Stimulated activated CD4-positive, alpha-beta T cell treated with anti-CD3 and anti-CD28 coated beads, Interleukin-1b, Interleukin-23, amount 100 ng/mL, for 24 hours (primary cell): ENCODE measurements at places on chromosomes 4 and X.

DNA sequence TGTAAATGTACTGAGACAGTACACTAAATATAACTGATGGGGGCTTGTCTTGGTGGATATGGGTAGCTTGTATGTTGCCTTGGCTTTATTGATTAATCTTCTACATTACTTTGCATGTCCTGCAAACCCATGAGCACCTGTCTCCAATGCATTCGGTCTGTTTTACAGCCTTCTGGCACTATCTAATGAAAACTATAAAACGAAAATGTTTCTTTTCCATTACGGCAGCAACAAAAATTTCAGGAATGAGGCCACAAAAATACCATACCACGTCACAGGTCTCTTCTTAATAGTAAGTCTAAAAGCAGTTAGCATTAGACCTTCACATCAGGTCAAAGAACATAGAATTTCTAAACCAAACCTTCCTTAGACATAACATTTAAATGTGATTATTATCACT, 49.8 kb downstream of the EDNRA start:
- DNase-seq: no peak

- no peak for DNase-seq
These were observed at the start of gene PLCXD1 for GRCh38 chrX:281166-281999. Gene PLCXD1, plus strand, starts transcription at chrX:281381. Its CDS starts 2,807 bp downstream, at chrX:284188.

DNA sequence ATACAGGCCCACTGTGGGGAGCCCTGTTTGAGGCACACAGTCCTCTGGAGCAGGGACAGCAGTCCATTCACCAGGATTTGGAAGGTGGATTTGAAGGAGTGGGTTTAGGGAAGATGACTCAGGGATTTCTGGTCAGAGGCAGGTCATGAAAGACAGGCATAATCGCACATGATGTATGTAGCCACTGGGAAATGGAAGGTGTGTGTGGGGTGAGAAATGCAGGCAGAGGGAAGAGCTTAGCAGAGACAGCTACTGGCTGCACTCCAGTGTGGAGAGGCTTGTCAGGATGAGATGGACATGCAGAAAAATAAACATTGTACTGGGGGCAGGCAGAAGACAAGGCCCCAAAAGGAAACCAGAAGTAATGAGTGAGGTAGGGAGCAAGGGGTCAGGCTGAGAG, 85.2 kb upstream of the STS start:
- DNase-seq: no peak

- DNase-seq: no peak
These were observed 113.0 kb upstream of the VAMP7 start for GRCh38 chrX:155767876-155768769.

DNA sequence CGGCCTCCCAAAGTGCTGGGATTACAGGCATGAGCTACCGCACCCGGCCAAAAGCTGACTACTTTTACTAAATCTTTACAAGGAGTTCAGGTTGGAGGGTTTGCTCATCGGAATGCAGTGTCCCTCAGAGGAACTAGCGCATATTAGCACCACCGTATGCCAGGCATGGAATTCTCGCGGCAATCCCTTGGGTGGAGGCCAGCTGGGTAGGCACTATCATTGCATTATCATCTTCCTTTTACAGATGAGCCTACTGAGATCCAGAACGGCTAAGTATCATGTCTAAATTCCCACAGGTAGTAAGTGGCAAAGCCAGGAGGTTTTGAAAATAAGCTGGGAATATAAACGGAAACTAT, 6.1 kb upstream of the CXorf66 start:
- no peak for DNase-seq

- DNase-seq: no peak
These were observed 103.4 kb downstream of the PDGFRA start for GRCh38 chr4:54332542-54332941.

DNA sequence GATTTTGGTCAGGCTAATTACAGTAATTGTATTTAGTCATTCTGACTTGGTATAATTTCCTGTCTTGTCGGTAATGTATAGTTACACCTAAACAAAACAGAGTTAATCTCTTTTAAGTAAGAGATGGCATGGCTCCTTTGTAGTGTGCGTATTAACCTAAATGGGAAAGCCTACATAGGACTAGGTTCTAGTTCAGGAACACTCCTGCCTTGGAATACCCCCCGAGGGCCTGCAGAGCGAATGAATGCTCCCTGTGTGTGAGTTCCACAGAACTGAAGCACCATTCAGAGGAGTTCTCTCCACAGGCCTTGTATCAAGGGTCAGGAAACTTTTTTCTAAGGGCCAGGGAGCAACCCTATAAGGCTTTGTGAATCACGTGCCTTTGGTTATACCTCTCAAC, 44.9 kb upstream of the STIM2 start:
- DNase-seq: no peak

- DNase-seq: no peak
These were observed 40.7 kb downstream of the TEC start for GRCh38 chr4:48228949-48229348.

DNA sequence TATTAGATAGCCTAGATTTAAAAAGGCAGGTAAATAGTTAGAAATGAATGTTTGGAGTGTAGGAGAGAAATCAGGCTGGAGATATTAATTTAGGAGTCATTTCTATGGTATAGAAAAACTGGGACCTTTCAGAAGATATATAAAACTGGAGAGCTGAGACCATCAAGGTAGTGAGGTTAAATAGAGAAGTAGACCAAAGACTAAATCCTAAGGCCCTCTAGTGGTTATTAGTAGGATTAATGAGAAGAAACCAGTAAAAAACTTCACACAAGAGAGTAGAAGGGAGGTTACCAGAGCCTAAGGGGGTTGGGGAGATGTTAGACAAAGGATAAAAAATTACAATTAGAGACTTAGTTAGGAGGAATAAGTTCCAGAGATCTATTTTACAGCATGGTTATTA, 351.0 kb upstream of the SPANXN1 start:
- no peak for DNase-seq

DNA sequence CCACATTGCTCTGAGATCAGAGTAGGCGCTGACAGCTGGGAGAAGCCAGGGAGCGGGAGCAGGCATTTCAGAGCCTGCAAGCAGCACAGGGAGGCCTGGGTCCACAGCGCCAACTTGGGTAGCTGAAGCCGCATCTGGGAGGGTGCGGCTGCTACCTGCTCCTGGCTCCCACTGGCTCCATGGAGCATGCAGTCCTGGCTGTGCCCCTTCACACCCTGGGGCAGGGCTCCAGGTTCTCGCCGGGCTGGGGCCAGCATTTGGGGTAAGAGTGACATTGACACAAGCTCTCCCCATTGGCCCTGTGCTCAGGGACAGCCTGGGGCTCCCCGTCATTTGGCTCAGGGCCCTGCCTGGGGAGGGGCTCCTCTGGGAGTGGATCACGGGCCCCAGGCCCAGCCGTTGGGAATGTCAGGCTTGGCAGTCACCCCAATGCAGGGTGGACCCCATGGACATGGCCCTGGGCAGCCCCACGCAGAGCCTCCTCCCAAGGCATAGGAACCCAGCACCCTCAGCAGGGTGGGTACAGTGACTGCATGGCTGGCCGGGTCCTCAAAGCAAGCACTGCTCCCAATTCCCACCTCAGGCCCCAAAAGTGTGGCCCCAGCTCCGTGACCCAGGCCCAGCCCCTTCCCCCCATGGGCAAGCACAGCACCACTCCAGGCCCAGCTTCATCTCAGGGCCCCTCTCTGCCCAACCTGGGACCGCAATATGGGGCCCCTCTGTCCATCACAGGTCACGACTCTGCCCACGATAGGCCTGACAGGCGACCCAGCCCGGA, 82.4 kb downstream of the PRDM5 start:
- no peak for DNase-seq

DNA sequence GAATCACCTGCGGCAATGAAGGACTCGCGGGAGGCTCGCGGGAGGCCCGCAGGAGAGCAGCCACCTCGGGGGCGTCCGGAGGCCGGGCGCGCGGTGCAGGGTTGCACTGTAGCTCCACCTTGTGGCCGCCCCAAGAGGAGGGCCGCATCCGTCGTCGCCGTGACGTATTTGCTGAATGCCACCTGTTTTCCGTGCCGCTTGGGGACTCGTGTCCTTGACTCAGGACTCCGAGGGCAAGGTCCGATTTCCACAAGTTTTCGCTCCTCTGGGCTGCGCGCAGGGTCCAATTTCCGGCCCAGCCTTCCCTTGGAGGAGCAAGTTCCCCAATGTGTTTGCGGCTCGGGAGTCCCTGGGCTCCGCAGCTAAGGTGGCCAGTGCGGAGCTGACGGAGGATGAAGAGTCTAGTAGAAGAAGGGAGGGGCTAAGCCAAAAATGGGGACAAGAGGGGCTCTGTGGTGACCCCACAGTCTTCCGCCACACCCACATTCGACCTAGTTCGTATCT, 10.7 kb upstream of the DLG3 start:
- peak; percentile 49 for DNase-seq

DNA sequence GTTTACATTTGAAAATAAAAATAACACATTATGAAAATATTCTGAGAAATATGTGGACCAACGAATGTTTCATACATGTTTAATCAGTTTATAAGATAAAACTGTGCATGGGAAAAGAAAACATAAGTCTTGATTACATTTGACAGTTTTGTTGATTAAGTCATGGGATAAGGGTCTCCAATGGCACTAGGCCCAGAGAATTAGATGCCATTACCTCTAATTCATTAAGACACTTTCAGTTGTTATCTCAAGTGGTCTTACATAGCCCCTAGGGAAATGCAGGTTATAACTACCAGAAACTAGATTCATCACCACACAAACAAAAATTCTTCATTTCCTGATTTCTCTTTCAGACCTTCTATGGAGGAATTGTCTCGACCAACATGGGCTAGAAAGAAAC, 300.8 kb downstream of the PCDH7 start:
- DNase-seq: no peak

- no peak for DNase-seq
These were observed 49.2 kb downstream of the MOSPD2 start for GRCh38 chrX:14922437-14922836.

GRCh38 chrX:110146521-110146920, 143.6 kb downstream of the TMEM164 start:
- DNase-seq: no peak

GRCh38 chr4:101183666-101184373, 163.5 kb downstream of the PPP3CA start:
- DNase-seq: no peak

DNA sequence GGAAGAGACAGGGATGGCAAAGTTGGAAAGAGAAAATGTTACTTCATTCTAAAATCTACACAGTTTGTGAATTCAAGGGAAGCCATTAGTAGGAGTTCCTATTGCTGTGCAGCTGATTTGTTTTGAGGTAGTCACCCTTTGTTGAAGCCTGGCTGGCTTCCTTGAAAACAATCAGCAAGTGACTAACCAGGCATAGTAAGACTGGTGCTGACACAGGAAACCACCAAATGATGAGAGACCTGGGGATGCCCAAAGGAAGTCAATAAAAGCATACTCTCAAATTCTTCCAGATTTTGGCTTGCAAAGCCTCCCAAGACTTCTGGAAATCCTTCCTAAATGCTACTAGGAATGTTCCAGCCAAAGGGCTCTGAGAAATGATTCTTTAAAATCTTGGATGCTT, 23.9 kb upstream of the PRDM8 start:
- no peak for DNase-seq

DNA sequence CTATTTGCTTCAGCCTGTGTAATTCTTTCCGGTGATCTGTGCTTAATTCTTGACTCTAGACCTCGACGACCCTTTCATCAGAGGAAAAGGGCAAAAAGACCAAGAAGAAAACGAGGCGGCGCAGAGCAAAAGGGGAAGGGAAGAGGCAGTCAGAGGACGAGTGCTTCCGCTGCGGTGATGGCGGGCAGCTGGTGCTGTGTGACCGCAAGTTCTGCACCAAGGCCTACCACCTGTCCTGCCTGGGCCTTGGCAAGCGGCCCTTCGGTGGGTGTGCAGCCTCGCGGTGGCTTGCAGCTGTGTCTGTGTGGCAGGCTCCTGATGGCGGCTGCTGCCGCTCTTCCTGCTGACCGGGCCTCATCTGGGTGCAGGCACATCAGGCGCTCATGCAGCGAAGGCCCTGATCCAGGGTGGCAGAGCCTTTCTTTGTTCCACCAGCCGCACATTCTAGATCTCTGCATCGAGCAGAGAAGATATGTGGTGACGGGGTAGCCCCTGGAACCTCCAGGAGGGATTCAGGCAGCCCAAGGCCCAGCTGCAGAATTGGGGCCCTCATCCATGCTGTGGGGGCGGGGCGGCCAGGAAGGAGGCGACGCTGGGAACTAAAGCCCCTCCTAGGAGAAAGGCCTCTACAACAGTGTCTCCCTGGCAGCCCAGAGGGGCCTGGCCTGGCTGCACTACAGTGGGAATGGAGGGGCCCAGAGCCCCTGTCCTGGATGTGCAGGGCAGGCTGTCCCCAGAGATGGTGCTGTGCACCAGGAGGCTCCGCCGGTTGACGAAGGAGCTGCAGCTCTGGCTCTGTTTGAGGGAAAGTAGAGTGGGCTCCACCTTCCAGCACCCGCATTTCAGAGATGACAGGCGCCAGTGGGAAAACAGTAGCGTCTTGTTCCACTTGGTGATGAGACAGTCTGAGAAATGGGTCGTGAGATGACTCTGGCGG, 32.1 kb downstream of the NELFA start:
- no peak for DNase-seq

DNA sequence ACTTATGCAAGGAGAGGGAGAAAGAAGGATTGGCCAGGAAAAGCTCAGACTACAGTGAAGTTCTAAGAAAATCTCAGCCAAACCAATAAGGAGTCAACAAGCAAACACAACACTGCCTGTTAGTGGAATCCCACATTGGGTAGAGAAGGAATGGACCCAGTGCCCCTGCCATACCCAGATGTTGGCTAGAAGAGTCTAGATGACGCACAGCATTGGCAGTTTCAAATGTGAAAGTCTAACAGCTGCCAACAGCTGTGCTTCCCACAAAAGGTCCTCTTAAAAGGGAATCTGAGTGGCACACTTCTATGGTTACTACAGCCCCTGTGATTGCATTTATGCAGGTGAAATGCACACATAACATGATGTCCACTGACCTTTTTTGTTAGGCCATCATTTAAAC, 37.2 kb upstream of the CPEB2 start:
- no peak for DNase-seq

GRCh38 chrX:50705042-50705441, 109.0 kb downstream of the SHROOM4 start:
- DNase-seq: no peak

GRCh38 chrX:141278306-141278705, 36.0 kb upstream of the SPANXC start:
- no peak for DNase-seq

DNA sequence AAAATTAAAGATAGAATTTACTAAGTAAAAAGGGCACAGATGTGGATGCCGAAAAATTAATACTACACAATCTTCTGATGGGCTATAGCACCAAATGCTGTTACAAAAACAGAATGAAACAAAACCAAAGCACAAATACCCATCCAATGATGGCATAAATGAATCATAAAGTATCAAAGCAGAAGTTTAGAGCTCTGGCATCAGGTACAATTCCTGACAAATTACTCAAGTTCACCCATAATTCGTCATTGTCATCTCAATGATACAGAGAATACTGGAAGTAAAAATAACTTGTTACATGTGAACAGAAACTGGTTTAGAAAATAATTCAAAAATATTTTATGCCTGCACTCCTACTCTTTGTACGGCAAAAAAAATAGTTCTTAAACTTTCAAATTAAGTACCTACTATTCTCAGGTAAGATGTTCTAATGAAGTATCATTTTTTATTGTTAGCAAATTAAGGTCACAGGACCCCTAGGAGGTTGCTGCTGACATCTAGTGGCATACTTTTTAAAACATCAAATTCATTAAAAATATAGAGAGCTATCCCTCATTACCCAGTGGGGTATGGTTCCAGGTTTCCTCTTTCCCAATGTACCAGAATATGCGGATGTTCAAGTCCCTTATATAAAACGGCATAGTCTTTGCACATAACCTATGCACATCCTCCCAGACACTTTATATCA, 126.1 kb downstream of the INPP4B start:
- DNase-seq: no peak

- DNase-seq: peak; percentile 35
These were observed 545 bp downstream of the DOCK11 start for GRCh38 chrX:118495958-118496762.

GRCh38 chr4:108560616-108561015, 59.8 kb upstream of the RPL34 start:
- no peak for DNase-seq
